Esophagus squamous epithelium (tissue), 5 donors: ENCODE measurements at places on chromosomes 1 and 21.

GRCh38 chr21:41428847-41429246, 2.8 kb downstream of the MX1 start:
- DNase-seq = no peak

DNA sequence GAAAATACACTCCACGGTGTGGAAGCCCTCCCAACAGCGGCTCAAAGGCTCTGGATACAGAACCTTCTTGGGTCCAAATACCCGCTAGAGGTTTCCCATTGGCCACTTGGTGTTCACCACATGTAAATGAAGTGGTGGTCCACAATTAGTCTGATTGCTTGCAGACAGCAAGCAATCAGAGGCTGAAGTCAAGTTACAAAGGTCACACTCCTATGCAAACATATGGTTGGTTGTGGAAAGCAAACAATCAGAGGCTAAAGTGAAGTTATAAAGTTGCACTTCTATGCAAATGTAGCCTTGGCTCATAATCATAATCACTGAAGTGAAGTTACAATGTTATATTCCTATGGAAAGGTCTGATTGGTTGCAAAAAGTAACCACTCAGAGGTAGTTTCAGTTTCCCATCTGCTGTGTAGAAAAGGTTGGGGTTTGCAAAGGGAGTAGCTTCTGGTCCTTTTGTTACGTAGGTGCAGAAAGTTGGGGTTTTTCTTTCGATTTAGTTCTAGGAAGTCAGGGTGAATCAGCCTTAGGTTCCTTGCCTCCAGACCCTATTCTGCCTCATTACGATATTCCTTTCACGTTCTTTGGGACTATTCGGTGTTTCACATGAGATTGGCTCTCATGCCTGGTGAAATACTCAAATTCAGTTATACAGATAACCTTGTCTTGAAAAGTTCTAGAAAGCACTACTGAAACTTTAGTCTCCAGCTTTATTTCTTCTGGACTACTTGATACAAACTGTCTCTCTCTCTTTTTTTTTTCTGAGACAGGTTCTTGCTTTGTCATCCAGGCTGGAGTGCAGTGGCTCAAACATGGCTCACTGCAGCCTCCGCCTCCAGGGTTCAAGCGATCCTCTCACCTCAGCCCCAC, 36.7 kb upstream of the MTF2 start:
- DNase-seq = no peak

- DNase-seq = no peak
These were observed 14.6 kb downstream of the SLC35E2B start for GRCh38 chr1:1677718-1678580.

- no peak for DNase-seq
These were observed 51.2 kb upstream of the CCDC190 start for GRCh38 chr1:162912061-162912667.

- DNase-seq = no peak
These were observed 29.9 kb upstream of the EXO1 start for GRCh38 chr1:241817956-241818612.

DNA sequence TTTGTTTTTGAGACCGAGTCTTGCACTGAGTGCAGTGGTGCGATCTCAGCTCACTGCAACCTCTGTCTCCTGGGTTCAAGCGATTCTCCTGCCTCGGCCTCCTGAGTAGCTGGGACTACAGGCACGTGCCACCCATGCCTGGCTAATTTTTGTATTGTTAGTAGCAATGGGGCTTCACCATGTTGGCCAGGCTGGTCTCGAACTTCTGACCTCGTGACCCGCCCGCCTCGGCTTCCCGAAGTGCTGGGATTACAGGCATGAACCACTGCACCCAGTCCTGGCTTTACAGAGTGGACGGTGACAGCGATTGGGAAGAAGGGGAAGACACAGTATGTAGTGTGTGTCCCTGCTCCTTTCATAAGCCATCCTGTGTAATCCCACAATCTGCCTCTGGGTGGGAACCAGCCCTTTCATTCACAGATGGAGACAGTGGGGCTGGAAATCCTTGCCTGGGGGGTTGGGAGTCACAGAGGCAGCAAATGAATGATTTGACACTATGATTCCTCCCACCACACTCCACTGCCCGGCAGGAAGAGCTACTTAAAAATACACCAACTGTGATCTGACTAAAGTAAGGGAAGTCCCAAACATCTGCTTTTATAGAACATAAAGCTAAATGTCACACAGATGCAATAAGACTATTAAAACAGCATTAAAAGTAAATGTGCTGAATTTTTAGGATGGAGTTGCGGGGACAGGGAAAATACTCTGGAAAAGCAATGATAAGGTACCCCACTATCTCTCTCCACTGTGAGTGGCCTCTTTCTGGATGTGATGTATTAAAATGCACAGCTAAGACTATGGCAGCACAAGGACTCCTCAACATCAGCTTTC, 4.5 kb downstream of the PARP1 start:
- DNase-seq = no peak

DNA sequence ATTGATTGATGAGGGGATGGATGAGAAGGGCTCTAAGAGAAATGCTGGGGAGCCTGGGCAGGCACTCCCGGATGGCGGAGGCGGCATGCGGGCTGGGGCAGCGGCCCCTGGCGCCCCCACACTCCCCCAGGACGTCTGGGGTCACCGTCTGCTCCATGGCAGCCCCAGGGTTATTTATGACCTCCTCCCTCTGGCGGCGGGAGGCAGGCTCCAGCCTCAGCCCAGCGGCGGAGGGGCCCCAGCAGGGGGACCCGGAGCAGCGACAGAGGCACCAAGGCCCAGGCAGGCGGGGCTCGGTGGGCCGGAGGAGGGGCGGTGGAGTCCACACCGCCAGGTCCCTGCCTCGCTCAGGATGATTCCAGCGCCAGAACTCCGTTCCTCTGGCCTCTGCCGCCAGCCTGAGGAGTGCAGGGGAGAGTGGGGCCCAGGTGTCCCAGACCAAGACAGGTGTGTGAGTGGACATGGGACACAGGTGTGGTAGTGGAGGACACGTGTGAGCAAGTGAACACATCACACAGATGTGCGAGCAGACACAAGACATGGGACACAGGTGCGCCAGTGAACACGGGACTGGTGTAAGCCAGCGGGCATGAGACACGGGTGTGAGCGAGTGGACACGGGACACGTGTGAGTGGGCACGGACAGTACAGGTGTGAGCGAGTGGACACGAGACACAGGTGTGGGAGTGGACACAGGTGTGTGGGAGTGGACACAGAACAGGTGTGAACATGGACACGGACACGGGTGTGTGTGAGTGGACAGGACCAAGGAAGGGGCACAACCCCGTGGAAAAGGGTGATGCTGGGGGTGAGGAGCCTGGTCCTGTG, 2.5 kb upstream of the SAMD11 start:
- no peak for DNase-seq

- DNase-seq = no peak
These were observed 35.6 kb upstream of the RRP15 start for GRCh38 chr1:218249338-218250140.

- DNase-seq = no peak
These were observed 103.6 kb upstream of the COL6A1 start for GRCh38 chr21:45877821-45878469.

GRCh38 chr1:39184354-39184818, 20.1 kb upstream of the MACF1 start:
- DNase-seq = no peak

GRCh38 chr1:24830680-24831272, 85.5 kb downstream of the CLIC4 start:
- no peak for DNase-seq
